Activated CD4-positive, alpha-beta memory T cell treated with anti-CD3 and anti-CD28 coated beads for 36 hours (primary cell): ENCODE measurements at places on chromosomes 5 and 9.
A peak's percentile ranks its signal among the peaks of the same experiment; 100 is the strongest.

- DNase-seq: peak; percentile 59
Measured at GRCh38 chr9:134325813-134326723, at the start of gene RXRA. RXRA (plus strand) TSS chr9:134326455; CDS start chr9:134326632, 177 bp downstream.

GRCh38 chr5:151451626-151452520 lies 4.5 kb downstream of the SLC36A1 start:
- DNase-seq: no peak

DNA sequence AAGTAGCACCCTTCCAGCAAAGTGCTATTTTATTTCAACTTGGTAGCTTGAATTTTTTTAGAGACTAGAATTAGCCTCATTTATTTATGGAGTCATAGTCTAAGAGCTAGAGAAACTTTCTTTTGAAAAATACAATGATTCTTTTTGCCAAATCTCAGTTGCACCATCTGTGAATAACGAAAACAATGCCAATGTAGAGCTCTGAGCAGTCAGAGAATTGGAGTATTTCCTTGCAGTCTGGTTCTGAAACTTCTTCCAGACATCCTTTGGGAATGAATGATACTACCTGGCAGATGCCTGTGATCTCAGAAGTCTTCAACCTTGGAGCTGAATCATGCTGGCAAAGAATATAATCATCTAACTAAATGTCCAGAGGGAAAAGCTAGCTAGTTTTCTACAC lies 511.5 kb upstream of the CYLC2 start:
- no peak for DNase-seq

DNA sequence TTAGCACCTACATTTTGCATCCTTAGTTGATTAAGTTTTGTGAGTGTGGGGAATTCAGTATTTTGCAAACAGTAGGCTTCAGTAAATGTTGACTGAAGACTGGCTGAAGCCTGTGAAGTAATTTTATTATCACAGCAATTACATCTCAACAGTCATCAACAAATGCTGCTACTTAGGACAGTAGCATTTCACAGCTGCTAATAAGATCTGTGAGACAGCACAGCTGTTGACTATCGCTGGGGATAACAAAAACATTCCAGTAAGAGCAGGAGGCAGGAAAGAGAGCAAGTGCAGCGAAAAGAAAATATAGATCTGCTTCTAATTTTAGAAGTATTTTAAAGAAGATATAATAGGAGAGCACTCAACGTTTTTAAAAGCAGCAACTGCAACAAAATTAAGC lies 117.3 kb upstream of the FGF10 start:
- DNase-seq: no peak

- no peak for DNase-seq
Measured at GRCh38 chr9:83234541-83234940, 171.6 kb upstream of the RASEF start.

- no peak for DNase-seq
Measured at GRCh38 chr9:20623748-20624124, 1.4 kb upstream of the MLLT3 start.

GRCh38 chr5:96014395-96014794 lies 52.7 kb upstream of the ELL2 start:
- DNase-seq: no peak

DNA sequence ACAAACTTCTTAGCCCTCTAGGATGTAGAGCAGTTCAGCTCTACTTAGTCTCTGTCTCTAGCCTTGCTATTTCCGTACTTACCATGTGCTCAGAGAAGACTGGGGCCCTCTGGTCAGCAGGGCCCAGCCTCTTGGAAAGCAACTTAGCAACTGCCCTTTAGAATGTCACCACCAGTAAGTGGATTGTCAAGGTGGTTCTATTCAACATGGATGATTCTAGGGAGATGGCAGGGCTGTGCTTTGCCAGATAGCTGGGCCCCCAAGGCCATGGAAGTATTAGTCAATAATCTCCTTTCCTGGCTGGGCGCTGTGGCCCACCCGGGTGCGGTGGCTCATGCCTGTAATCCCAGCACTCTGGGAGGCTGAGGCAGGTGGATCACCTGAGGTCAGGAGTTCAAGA lies 177.6 kb upstream of the MVB12B start:
- DNase-seq: no peak

GRCh38 chr5:113489299-113489698 lies 1.0 kb upstream of the MCC start:
- no peak for DNase-seq

GRCh38 chr9:79403495-79403894 lies 168.3 kb upstream of the TLE4 start:
- peak; percentile 10 for DNase-seq

GRCh38 chr5:154593071-154593470 lies 115.0 kb upstream of the HAND1 start:
- no peak for DNase-seq

- DNase-seq: no peak
Measured at GRCh38 chr5:120037451-120037850, 408.1 kb downstream of the FAM170A start.

DNA sequence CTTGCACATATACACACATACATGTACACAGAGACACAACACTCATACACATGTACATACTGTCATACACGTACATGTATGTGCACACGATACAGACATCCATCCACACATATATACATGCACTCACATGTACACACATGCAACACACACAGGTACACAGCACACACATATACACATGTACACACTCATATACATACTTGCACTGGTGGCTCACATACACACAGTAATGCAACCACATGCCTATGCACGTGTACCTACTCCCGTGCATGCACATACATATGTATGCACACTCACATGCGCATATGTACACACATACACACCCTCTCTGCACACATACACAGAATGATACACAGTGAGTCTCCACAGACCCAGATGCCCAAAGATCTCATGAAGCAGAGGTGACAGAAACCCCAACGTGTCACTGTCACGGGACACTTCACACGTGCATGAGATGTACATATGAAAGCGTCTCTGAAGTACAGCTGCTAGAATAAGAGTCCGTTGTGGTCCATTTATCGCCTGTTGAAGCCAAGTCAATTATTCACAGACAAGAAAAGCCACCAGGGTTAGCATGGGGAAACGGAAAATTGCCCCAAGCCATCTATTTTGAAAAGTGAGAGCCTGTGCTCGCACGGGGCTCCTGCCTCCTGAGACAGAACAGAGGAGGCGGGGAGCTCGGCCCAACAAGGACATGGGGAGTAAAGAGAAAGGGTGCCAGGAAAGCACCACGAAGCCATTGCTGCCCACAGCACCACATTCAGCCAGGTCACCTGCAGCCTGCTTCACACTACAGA lies 24.9 kb downstream of the LPCAT1 start:
- DNase-seq: no peak

GRCh38 chr9:125747053-125747764 lies at the start of gene PBX3:
PBX3 (plus strand) TSS chr9:125747373.
- peak; percentile 59 for DNase-seq

GRCh38 chr9:137534256-137535119 lies 15.7 kb downstream of the PNPLA7 start:
- peak; percentile 26 for DNase-seq

DNA sequence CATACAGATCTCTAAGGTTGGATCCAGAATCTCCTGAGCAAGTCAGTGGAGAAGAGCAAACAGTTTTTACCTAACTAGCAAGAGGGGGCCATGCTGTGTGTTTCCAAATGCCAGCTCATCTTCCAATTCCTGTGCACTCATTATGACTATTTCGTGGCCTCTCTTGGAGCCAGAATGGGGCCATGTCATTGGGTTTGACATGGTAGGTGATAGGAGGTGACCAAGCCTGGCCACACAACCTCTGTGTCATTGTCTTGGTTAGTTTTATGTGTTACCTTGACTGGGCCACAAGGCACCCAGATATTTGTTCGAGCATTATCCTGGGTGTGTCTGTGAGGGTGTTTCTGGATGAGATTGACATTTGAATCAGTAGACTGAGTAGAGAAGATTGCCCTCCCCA lies 206.2 kb downstream of the HSPA4 start:
- DNase-seq: peak; percentile 40

DNA sequence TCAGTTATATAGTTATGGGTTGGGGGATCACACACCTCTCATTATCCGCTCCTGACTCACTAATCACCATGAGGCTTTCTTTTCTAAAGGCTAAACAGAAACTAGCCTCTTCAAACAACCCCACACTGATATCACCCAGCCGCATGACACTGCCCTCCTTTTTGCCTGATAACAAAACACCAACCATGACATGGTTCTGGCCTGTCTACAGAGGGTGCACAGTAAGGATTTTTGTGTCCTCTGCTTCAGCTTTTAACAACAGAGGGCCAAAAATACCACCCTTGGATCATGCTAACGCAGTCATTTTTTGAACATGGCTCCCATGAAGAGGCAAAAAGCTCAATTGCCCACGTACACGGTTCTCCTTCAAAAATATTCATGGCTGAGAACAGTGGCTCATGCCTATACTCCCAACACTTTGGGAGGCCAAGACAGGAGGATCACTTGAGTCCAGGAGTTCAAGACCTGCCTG lies 4.0 kb downstream of the CMBL start:
- no peak for DNase-seq

DNA sequence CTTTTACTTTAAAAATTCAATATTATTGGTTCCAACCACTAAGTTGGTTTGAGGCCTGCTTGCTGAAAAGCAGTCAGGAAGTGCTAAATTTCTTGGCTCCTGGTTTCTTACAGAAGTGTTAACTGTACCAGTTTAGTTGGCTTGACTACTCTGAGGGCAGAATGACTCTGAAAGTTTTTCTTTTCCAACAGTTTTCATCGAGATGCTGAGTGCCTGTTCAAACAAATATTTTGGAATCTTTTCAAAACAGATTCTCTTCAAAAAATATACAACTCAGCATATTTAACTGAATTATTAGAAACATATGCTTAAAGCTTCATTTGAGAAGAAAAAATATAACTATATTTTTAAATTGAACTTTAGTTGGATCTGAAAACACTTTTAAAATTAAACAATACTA lies 37.0 kb downstream of the SLC38A9 start:
- no peak for DNase-seq

DNA sequence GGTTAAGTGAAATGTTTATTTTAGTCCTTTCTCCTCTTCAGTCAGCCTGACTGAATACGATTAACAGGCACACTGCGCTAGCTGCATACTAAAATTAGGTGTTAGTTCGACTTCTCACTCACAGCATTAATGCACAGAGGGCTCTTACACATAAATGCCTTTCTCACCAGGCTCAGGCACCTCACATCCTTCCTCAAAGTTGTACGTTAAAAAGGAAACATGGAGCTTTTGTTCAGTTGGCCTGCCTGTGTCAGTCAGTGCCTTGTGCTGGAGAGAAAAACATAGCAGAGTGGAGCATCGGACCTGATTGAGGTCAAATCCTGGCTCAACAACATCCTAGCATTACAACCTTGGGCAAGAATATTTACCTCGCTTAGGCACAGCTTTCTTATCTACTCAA lies 236.0 kb upstream of the ZNF462 start:
- DNase-seq: no peak

DNA sequence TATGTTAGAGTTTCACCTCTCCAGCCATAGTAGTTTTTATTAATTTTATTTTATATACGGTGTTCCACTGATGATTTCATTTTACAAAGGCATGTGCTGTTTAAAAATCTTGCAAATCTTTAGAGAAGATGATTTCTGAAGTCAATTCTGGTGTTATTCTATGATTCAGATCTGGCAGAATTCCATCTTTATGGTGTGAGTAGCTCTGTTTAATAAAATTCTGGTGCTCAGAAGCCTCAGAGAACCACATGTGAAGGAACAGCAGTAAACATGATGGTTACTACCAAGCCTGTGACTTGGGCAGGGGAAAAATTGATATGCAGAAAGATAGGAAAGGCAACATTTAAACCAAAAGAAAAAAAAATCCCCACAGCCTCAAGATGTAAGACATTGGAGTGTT lies 299.7 kb downstream of the NPR3 start:
- no peak for DNase-seq
